ENCODE measurements at places on chromosomes 6 and 20. TPM values are rescaled to one million over a fixed set of nuclear protein-coding genes. Genes with fewer than 3 reads are reported as not detected.

GRCh38 chr6:168072261-168072660 is 6.8 kb downstream of the FRMD1 start:
- DNase-seq: no peak

DNA sequence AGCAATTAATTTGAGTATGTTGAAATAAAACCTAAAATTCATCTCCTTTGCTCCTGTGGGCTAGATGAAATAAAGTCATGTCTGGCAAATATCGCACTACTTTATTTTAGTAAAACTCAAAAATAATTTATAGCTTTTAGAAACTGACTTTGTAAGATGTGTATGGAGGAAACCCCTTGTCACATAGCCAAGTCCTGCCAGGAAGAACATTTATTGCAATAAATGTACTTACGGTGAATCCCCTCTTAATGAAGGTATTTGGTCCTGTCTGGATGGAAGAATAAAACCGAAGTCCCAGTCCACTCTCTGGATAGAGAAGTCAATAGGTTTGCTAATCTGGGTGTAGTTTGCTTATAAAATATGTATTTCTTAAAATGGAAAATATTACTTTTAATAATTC is 1226.8 kb upstream of the MAP3K7 start:
- DNase-seq: no peak

DNA sequence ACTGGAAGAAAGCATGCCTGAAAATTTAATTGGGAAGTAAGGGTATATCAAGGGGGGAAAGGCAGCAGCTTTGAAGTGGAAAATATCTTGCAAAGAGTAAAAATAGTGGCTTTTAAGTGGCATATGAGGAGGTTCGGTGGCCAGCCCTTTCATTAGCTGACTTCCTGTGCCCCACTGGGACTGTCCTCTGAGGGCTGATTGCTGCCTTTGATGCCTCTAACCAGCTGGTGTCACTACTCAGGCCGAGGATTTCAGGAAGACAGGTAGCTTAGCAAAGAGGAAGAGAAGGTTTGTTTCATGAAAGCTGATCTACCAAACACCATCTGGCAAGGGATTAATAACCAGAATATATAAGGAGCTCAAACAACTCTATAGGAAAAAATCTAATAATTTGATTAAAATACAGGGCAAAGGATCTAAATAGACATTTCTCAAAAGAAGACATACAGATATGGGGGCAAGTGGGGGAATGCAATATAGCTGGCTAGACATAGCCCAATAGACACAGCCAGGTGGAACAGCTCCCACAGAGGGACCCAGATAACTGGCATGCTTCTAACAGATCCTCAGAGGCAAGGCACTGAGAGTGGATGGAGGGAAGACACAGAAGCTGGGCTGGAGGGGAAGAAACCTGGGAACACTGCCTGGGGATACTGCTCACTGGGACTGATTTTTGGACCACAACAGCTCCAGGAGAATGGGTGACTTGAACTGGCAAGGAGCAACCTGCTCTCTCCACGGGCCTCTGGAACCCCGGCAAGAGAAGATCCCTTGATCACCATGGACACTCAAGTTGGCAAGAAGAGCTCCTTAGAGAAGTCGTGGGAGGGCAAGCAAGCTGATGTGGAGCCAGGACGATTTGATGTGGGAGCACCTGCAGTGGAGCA is 33.2 kb downstream of the CCN2 start:
- no peak for DNase-seq

- DNase-seq: no peak
Measured at GRCh38 chr20:64015635-64016034, 20.3 kb upstream of the C20orf204 start.

Gene NOX3
- not detected for total RNA-seq

DNA sequence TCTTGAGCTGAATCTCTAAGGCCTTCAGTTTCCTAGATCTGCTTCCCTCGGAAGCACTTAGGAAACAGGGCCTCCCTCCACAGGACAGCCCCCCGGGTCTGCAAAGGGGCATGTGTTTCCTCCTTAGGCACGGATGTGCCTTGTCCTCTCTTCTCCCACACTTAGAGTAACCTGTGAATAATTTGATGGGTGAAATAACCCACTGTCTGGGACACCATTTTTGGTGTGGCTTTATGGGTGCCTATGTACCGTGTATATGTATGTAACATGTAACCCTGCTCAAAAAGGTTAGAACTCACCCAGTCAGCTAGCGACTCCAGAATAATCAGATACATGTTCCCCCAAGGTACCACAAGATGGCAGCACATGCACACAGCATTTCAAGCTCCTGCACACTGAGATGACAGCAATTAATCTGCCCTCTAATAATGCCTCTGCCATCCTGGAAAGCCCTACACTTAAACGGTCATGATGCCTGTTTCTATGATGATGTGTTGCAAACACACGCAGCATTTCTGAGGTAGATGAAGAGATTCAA is 212.0 kb upstream of the PROKR2 start:
- DNase-seq: peak; percentile 50

Gene BPIFB2
- not detected for total RNA-seq

DNA sequence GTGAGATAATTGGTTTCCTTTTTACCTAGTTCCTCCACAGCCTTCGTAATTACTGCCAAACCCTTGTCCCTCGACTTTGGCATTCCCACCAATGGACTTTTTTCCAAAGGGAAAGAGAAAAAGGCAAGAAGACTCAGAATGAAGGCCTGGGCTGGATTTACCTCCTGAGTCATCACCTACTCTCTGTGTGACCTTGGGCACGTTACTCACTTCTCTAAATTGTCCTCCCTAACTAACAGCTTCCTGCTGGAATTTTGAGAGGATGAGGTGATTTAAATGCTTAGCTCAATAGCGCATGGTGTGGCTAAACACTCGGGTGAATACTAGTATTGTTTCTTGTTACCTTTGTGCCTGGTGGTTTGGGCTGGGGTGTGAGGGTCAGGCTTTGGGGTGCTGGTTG is 146.6 kb downstream of the DHX35 start:
- no peak for DNase-seq

GRCh38 chr6:50353603-50354002 is 303.9 kb upstream of the DEFB112 start:
- no peak for DNase-seq

GRCh38 chr6:31285982-31286381 is 14.1 kb upstream of the HLA-C start:
- DNase-seq: no peak

Gene UNC93A
- not detected for total RNA-seq

DNA sequence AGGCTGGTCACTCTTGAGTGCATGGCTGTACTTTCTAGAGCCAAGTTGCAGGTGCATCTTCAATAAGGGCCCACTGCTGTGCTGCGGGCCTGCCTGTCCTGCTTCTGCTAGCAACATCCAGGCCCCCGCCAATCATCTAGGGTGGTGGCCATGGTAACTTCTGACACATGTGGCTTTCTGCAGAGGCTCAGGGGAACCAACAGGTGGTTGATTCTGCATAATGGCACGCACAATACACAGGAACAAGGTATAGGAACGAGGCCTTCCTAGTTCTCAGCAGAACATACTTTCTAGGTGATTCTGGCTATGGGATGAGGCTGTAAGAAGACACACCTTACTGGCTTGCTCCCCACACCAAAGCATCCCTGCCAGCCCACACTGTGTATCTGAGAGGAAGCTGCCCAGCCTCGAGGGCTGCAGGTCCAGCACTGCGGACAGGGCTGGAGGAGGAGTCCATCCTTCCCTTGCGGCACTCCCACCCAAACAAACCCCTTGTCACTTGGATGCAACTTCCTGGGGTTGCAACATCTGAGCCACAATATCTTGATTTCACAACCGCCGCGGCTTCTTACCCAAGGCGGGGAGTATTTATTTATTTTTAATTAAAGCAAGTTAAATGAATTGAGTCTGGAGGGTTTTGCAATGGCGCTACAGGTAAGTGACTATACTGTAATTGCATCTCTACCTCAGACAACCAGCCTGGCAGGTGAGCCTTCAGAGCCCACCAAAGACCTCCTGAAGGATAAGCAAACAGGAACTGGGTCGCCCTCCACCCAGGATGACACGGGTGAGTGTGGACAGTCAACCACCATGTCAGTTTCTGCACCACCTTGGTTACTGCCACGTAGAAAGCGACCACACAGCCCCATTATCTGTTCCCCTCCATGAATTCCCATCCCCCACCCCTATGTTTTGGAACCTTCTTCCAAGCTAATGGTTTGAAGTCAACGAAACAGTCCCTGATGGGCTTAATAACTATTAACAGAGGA is 49.6 kb downstream of the SULF2 start:
- peak; percentile 72 for DNase-seq

DNA sequence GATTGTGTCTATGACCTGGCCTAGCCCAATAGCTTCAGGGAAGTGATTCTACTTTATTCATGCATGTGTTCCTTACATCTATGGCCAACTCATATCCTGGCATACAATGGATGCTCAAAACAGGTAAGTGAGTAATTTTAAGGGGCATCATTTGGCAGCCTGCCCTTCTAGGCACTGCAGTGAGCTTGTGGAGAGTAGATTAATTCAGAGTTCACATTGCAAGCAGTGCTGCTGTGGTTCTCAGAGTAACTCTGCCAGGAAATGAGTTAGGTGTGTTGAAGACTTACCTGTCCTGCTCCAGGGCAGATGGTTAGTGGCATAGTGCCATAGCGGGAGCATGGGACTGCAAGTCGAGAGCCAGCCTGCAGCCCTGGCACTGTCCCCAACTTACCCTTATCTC is 158.0 kb downstream of the SCP2D1 start:
- no peak for DNase-seq

- DNase-seq: no peak
Measured at GRCh38 chr6:168732676-168733075, 291.7 kb downstream of the SMOC2 start.

Gene NANP
- total RNA-seq: 3.5 TPM

DNA sequence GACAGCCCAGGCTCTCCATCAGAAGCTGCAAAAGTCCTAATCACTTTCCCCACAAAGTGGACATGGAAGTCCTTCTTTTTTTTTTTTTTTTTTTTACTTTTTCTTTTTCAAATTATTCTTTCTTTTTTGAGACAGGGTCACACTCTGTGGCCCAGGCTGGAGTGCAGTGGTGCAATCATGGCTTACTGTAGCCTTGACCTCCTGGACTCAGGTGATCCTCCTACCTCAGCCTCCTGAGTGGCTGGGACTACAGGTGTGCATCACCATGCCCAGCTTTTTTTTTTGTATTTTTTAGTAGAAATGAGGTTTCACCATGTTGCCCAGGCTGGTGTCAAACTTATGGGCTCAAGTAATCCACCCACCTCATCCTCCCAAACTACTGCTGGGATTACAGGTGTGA is 29.0 kb upstream of the AKIRIN2 start:
- DNase-seq: no peak

Gene SRSF3
- total RNA-seq: 144 TPM

- no peak for DNase-seq
Measured at GRCh38 chr20:34052414-34052813, 58.7 kb downstream of the RALY start.

Gene FOXC1
- 21.6 TPM for total RNA-seq

DNA sequence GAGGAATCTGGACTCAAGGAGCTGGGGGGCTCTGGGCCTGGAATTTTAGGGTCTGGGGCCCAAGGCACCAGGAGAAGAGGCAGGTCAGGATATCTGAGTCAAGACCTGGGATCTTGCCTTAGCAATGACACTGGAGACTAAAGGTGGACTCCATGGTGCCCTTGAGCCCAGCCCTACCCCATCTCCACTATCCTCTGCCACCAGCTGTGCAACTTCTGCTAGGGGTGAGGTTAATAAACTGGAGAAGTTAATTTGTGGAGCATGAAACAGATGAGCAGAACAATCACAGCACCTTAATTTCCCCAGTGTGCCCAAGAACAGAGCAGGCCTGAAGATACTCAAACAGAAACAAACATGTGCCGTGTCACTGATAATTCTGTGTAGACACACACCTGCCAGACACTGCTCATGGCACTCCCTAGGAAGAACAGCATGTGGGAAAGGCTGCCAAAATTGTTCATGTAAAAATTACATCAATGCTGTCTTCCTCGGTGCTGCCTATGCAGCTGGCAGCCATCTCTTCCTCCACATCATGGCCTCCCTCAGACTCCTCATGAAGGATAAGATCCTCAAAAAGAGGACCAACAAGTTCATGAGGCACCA is 3.2 kb downstream of the HLA-DPB1 start:
- no peak for DNase-seq

Gene SEMG1
- not detected for total RNA-seq

Gene DLK2
- not detected for total RNA-seq

DNA sequence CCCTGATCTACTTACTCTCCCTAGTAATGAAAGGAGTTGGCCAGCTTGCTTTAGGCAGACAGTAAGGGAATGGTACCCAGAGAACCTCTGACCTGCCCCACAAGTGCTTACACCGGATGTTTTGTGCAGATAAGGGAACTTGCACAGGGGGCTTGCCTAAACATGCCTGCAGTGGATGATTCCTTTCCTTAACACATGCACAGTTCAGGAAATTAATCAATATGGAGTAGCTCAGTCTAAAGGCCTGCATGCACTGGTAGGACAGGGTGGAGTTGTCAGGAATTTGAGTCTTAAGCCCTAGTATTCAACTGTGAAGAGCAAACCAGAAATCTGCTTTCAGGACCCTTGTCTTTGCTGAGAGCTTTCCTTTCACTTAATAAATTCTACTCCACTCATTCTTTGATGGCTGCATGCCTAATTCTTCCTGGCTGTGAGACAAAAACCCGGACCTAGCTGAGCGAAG is 3.9 kb upstream of the TRIM38 start:
- DNase-seq: no peak

Gene VSTM2L
- total RNA-seq: 164 TPM

Gene GRM4
- total RNA-seq: not detected

DNA sequence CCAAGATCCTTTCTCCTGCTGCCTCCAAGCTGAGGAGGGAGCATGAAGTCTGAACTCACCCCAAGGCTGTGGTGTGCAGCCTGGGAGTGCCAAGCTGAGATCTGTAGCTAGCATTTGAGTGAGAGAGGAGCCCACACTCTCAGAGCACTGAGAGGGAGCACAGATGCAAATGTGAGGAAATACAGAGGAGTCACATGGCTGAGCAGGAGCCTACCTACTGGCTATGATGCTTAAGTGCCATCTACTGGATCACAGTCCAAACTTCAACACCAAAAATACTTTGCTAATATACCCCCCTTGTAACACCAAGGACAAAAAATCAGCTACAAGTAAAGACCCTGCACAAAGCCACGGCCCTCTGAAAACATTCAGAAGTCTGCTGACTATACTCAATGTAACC is 94.4 kb upstream of the IMPG1 start:
- DNase-seq: no peak
